ENCODE measurements at places on chromosomes 16 and 17.

GRCh38 chr17:45228763-45229539 lies 7.3 kb downstream of the FMNL1 start:
- no peak for DNase-seq

GRCh38 chr16:566475-567372 lies at the start of gene NHLRC4:
TSS of gene NHLRC4 (plus strand) at chr16:567005. CDS start at chr16:568048, 1,043 bp downstream.
- no peak for DNase-seq

DNA sequence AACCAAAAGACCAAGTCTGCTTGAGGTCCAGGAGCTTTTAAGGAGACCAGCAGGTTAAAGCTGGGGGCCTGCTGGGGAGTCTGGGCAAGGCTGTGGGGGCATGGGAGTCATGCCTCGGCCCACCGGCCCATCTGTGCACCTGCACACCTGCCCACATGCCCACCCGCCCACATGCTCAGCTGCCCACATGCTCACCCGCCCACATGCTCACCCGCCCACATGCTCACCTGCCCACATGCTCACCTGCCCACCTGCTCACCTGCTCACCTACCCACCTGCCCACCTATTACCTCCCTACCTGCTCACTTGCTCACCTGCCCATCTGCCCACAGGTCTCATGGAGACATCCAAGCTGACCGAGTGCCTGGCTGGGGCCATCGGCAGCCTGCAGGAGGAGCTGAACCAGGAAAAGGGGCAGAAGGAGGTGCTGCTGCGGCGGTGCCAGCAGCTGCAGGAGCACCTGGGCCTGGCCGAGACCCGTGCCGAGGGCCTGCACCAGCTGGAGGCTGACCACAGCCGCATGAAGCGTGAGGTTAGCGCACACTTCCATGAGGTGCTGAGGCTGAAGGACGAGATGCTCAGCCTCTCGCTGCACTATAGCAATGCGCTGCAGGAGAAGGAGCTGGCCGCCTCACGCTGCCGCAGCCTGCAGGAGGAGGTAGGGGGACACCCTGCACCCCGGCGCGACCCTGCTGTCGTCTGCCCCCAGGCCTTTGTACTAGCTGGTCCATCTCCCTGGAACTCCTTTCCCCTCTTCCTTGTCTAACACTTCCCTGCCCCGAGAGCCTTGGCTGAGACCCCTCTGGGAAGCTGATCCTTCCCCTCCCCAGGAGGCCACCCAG lies 14.0 kb downstream of the CARD14 start:
- DNase-seq, result no peak

GRCh38 chr16:83701494-83701893 lies 106.3 kb upstream of the HSBP1 start:
- no peak for DNase-seq

DNA sequence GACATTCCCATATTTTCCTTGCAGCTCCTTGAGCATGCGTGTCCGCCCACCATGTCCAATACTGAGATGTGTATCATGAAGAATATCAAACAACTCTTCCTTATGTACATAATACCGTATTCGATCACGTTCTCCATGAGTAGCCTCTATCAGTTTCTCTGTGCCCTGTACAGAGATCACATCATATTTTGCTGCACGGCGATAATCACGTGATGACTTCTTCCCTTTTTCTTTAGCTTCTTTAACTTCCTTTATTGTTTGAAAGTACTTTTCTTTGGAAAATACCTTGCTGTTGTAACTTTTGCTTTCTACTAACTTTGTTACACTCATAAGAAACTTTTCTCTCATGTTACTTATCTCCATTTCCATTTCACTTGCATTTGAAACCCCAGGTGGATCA lies 6.6 kb downstream of the KRABD2 start:
- no peak for DNase-seq

DNA sequence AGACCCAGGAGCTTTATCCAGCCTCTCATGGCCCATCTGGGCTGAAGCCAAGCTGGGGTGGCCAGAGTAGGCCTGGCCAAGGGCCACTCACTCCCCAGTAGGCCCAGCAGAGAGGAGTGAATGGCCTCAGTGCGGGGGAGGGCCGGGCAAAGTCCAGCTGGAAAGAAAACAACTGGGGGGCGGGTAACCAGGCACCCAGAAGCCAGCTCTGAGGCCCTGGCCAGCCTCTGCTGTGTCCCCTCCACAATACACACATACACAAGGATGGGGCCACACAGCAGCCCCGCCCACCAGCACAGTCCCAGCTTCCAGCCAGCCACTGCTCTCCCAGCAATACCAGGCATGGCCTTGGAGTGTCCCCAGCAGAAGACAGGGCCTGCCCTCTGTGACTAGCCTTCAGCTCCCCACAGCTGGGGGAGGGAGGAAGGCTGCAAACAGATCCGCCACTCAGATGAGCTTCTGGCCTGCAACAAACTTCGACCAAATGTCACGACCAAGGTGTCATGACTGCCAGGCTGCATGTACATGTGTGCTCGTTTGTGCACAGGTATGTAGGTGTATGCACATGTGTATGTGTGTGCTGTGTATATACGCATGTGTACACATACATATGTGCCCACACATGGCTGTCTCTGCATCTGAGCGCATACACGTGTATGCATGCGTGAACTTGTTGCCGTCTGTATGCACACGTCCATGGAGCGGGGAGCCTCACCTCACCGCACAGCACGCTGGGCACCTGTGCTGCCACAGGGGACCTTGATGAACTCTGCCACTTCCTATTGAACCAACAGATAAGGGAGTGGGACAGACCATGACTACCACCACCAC lies 5.0 kb downstream of the CARHSP1 start:
- no peak for DNase-seq

DNA sequence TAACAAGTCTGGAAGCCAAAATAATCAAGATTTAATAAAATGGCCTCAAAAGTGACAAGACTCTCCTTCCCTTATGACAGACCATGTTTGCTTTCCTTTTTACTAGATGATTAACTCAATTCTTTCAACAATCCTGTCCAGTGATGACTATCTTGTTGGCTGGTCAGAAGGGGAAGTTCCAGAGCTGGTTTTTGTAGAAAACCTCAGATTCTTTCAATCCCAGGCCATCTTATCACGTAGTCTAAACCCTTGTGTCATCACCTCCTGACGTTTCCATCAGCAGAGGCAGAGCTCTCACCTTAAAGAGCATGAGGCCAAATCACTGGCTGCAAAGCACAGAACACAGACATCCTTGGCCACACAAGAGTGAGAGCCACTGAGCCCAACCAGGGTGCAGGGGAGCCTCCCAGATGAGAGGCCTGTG lies 125.3 kb downstream of the ANKRD11 start:
- DNase-seq, result no peak

DNA sequence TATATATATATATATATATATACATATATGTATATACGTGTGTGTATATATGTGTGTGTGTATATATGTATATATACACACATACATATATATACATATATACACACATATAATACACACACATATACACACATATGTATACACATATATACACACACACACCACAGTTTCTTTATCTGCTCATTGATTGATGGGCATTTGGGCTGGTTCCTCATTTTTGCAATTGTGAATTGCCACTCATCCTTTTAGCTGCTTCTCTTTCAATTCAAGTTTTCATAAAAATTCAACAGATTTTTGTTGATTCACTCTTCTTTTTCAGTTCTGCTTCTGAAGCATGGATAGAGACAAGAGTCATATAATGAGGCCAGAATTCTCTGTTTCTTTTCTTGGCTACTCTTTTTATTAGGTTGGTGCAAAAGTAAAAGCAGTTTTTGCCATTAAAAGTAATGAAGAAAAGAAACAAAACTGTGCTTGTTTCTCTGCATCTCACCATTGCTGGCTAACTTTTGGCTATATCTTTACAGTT lies 44.5 kb downstream of the SLFN5 start:
- DNase-seq, result no peak

GRCh38 chr16:20866145-20866772 lies 33.9 kb downstream of the DCUN1D3 start:
- DNase-seq, result no peak

GRCh38 chr16:72530434-72530833 lies 358.5 kb upstream of the PMFBP1 start:
- no peak for DNase-seq

- DNase-seq, result no peak
These were observed 20.6 kb upstream of the PRKCA start for GRCh38 chr17:66281661-66282369.

DNA sequence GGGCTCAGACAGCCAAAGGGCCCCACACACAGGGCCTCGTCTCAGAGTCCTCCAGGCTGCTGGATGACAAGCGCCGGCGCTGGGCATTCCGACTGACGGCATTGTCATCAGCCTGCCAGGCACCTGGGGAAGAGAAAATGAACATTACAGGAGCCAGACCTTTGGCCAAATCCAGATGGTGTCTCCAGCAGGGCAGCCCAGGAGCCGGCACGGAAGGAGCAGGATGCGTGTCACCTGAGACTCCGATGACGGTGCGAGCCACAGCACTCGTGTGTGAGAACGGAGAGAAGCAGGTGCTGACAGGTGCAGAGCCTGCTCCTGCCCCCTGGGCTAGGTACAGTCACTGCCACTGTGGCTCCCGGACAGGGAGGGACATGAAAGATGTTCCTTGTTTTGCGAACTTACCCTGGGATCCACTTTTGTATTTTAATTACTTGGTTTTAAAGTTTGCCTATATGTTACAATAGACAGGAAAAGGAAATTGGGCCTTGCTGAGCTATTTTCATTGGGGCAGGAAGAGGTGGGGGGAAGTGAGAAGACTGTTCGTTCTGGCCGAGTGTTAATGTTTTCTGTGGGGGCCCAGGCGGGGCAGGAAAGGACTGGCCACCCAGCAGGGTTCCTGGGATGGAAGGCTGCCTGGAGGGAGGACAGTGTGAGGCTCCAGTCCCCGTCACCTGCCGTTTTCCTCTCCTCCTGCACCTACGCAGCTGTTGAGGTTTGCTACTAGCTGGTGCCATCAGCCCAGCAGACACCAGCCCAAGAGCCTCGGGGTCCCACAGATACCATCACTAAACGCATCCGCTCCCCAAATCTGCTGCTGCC lies 4.4 kb upstream of the FOXJ1 start:
- DNase-seq, result no peak

DNA sequence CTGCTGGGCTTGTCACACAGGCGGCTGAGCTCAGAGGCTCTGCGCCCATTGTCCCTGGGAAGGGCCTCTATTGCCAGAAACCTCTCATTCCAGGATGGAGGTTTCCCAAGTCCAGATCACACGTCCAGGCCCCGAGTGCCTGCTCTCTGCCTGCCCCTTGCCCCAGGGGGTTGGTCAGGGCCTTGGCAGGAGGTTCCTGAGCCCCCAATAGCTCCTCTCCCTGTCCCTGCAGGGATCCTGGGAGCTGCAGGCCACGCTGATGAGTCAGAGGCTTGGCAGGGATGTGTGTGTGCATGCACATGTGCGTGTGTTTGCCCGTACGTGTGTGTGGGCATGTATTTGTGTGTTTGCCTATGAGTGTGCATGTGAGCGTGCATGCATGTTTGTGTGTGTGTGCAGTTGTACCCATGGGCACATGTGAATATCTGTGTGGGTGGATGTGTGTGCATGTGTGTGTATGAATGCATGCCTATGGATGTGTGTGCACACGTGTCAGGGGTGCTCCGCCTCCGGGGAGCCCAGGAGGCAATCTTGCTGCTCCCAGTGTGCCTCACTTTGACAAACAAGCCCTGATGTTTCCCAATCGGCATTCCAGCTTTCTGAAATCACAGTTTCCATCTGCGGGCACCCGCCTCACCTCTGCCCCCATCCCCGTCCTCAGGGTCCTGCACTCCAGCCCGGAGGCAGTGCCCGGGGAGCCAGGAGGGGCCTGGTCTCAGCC lies 98.4 kb upstream of the GSE1 start:
- no peak for DNase-seq

DNA sequence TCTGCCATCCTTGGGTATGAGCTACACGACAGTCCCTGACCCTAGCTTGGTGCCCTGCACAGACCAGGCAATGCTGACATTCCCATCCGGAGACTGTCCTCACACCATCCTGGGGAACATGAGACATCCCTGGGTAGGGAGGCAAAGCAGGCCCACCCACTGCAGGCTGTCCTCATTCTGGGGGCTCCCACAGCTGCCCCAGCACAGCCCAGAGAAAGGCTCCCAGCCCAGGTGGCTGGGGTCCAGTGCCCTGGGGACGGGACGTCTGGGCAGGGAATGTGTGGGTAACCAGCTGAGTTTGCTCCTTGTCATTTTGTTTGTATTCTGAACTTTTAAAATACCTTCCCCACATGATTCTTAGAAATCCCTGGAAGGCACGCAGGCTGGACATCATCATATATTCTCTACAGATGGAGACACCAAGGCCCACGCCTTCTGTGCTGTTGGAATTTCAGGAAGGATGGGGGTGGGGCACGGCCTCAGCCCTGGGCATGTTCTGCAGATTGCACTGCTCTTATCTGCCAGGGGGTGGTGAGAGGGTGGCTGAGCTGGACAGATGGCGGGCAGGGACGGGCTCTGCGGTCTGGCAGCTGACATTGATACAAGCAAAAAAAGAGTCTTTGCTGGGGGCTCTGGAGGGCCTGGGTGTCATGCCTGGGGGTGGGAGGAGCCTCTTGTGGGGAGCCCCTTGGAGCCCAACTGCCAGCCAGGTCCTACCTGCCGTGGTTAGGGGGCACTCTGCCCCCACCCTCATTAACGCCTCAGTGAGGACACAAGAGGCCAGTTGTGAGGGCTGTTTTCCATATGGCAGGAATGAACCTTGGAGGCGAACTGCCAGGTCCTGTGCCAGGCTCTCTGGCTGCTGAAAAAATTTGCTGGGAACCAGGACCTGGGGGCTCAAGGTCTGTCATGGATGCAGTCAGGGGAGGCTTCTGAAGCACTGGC lies 28.4 kb downstream of the LRRC75A start:
- no peak for DNase-seq

All from NK-92 treated with Interleukin-12 subunit alpha and Interleukin-12 subunit beta, amount 100 ng/mL, for 24 hours (cell line).